Left ventricle myocardium inferior (tissue), 1 donor: ENCODE measurements at places on chromosomes 6 and 20. TPM values are rescaled to one million over a fixed set of nuclear protein-coding genes. Genes with fewer than 3 reads are reported as not detected.

GRCh38 chr6:155024391-155025027 is 29.4 kb downstream of the TIAM2 start:
- no peak for DNase-seq

DNA sequence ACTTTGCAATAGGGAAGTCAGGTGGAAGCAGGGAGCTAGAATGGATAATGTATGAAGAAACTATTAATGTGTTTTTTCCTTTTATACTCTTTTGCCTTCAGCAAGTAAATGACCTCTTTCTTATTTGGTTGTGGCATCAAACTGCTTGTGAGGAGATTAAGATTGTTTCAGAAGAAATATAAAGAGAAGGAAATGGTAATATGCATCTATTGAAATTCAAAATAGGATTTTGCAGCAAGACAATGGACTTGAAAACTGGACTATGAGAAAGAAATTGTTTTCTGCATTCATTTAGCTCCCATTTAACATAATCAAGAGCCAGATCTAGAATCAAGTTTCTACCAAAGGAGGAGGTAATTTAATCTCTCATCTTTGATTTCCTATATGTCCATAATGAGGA is 32.3 kb upstream of the KIFC1 start:
- DNase-seq: no peak

The EMILIN3 gene
- 4.2 TPM for total RNA-seq

GRCh38 chr20:32775336-32775991 is 13.3 kb downstream of the DNMT3B start:
- no peak for DNase-seq

DNA sequence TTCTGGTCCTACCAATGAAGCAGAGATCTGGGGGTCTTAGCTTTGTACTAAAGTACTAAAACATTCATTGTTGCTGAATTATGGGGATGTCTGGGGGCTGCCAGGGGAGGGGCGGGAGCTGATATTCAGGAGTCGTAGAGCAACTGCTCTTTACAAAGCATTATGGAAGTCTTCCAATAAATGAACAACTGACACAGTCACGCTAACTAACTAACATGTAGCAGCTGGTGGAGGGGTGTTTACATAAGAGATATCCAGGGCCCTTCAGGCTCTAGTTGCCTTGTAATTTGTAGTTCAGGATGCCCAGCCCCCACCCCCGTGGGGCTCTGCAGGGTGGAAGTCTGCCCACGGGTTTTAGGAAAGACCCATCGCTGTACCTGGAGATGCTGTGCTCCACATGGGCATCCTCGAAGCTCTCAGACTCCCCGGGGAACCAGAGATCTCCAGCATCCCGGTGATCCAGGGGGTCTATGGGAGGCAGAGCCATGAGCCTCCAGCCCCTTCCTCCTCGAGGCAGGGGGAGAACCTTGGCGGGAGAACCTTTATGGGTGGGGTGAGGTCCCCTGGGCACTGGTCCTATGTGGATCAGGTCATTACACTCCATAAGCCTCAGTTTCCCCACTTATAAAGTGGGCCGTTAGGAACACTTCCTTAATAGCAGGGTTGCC is 3.4 kb downstream of the TREM2 start:
- DNase-seq: no peak

The TMEM170B gene
- 4.4 TPM for total RNA-seq

- DNase-seq: no peak
These were observed 887.1 kb downstream of the TFAP2A start for GRCh38 chr6:9527679-9528286.
